ENCODE measurements at places on chromosomes 16 and 17.

DNA sequence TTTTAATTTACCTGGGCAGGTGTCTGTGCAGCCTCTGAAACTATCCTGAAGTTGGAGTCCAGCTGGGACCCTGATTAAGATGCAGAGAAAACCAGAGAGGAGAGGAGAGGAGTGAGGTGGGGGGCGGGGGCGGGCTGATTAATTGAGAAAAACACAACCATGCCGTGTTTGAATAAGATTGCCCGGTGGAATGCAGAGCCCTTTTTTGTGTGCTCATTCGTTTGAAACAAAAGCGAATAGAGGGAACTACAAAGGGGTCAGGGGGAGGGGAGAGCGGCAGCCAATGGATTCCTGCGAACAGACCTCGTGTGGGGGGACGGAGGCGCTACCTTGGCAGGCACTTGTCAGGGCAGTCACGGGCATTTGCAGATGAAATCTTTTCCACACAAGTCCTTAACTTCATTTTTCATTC is 355.8 kb downstream of the SOX9 start:
- DNase-seq = peak; percentile 50

DNA sequence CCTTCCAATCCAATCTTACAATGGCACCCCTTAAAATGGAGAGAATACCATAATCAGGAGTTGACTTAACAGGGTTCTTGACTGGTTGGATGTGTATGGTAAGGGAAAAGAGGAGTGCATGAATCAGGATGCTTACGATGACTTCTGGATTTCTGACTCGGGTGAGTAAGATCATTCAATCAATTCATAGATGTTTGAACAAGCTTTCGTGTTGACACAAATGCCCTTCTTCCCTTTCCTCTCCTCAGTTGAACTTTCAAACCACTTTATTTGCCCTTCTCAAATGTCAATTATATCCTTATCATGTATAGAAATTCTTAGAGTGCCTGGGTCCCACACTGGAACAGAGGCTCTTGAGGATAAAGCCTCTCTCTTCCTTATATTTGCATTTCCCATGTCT is 25.9 kb downstream of the ABCC12 start:
- DNase-seq = no peak

GRCh38 chr17:74528491-74529199 is 2.6 kb downstream of the CD300LB start:
- no peak for DNase-seq

DNA sequence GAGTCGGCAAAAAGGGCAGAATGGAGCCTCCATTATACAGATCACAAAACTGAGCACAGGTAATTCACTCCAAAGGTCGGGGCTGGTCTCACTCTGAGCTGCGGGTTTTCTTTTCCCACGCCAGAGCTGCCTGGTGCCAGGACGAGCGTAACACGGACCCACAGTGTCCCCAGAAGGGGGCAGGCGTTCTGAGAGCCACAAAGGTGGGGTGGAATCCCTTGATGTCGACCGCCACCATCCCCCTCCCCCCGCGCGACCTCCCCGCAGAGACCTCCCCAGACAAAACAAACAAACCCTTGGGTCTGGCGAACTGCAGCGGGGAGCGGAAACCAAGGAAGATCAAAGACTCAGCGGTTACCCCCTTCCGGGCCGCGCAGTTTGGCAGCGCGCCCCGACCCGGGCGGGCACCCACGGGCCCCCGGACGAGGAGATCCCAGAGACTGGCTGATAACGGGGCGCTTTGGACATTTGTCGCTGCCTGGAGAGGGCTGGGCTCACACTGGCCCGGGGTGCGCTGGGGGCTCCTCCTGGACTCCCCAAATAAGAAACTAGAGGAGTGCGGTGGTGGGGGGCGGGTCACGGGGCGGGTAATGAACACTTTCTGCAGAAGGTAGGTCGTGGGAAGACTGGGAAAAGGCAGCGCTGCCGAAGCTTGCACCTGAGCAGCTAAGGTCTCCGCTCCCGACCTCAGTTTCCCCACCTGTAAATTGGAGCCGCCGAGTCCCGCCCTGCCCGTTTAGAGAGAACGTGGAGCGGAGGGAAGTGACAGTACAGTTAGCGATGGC is 664 bp upstream of the NKD1 start:
- DNase-seq = no peak

DNA sequence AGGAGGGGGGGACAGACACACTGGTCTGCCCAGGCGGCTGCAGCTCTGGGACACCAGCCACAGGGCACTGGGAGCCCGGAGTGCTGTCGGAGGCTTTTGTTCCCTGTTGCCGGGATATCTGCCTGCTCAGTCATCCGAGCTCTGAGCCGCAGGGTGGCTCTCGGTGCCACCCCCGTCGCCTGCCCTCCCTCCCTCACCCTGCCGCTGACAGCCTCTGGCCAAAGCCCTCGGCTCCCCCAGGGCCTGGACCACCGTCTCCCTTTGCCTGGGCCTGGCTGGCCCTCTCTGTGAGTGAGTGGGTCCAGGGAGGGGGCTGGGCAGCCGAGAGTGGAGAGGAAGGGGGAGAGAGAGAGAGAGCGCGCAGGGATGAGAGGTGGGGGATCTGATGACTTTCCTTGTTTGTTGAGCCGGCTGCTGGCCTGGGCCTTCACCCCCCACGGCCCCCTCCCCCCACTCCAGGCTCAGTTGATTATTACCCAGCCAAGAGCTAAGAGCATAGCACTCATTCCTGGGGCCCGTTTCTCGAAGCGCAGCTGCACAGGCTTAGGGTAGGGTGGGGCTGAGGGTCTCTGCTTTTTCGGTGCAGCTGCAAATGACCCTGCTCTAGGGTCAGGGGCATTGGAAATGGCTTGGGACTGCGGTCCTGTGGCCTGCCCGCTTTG is 2.7 kb downstream of the FOXJ1 start:
- peak; percentile 70 for DNase-seq

- no peak for DNase-seq
Measured at GRCh38 chr16:5207001-5207523, 109.5 kb upstream of the EEF2KMT start.

DNA sequence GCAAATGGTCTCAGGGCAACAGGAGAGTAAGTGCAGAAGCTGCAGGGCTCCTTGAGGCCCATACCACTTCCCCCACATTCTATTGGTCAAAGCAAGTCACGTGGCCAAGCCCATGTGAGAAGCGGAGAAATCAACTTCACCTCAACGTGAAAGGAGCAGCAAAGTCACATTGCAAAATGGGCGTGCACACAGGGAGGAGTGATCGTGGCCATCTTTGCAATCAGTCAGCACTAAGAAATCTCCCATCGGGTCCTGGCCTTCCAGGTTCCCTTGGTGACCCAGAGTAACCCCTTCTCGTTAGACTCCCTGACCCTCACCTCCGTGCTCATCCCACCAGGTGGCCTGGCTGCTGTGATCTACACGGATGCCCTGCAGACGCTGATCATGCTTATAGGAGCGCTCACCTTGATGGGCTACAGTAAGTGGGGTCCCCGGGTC is 38.0 kb downstream of the SLC5A11 start:
- DNase-seq = no peak

GRCh38 chr17:29930409-29931010 is 482 bp upstream of the SSH2 start:
- peak; percentile 77 for DNase-seq

Measured in DMS79 (cell line).